ENCODE measurements at places on chromosomes 5 and 9.

GRCh38 chr5:113806250-113806649 is 292.8 kb downstream of the YTHDC2 start:
- no peak for DNase-seq

DNA sequence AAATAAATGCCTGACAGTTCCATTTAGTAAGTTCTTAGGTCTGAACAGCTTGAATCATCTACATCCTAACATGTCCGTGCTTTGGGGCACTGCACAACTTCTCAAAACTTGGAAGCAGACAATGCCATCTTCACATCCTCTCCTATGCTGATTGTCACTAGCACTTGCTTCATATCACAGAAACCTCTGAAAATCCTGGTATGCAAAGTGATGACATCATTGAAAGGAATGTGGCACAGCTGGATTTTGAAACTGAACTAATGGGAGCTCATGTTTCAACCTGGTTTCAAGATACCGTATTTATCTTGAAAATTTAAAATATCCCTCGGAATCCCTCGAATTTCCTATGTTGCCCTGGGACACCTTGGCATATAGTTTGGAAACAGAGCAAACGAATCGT is 490.2 kb upstream of the DAP start:
- DNase-seq = no peak

DNA sequence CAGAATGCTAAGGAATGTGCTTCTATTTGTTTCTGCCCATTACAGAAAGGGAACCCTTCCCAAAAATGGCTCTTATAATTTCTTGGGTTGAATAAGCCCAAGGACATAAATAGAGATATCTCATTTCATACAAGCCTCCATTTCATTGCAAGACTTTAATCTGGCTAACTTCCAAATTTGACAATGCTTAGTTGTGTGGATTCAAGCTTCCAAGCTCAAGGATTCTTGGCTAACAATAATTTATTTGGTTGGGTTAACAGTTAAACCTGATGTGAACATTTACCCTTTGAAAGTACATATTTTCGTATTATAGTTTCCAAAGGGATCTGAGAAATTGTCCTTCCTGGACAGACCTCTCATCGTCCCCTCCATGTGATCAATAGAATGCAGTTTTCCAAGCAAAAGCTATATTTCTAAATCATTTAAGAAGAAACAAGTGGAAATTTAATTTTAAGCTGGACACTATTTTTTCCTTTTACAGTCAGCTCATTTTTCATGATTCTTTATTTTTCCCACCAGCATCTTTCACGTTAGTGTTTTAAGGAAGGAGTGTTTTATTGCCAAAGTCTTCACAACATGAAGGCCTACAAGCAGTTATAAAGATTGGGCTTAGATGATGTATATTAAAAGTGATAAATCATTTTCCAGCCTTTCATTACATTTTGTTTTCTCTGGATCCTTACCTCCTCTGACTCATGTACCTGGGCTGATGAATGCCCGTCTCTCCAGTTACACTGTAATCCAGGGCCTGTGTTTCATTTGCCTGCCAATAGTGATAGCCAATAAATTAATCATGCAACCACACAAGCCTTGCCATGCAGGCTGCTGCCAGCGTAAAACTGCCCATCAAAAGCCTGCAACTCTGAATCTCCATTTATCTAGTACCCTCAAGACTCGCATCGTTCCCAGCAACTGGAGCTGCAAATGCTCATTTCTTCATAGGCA is 176.7 kb downstream of the NTRK2 start:
- DNase-seq = no peak

- no peak for DNase-seq
Observed at GRCh38 chr9:129810788-129811187, 7.8 kb downstream of the TOR1B start.

GRCh38 chr9:94210616-94211603 is 48.2 kb upstream of the ZNF169 start:
- no peak for DNase-seq

DNA sequence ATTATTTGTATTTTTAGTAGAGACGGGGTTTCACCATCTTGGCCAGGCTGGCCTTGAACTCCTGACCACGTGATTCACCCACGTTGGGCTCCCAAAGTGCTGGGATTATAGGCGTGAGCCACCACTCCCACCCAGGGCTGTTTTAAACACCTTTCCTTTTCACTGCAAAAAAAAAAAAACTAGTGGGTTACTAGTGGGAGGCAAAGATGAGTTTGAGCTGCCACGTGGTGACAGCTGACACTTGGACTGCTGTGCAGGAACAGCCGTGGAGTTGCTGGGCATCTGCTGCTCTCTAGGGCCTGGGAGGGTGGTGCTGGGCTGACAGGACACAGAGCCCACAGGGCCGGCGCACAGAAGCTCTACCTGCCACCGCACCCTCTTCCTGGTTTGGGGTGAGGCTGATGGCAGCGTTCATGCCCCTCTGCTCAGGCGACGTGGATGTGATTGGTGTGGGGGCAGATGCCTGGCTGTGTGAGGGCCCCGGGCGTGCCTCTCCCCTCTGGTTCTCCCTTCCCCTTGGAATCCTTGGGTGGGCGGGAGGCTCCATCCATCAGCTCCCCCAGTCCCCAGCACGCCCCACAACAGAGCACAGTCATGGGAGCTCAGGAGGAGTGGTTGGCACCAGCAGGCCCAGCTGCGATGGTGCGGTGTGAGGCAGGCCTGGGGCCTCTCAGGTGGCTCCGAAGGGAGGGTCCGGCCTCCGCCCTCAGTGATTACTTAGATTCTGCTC is 16.9 kb downstream of the RABL6 start:
- no peak for DNase-seq

- no peak for DNase-seq
Observed at GRCh38 chr9:100027543-100027942, 71.3 kb downstream of the ERP44 start.

- DNase-seq = no peak
Observed at GRCh38 chr9:131868766-131869165, 128.9 kb upstream of the RAPGEF1 start.

DNA sequence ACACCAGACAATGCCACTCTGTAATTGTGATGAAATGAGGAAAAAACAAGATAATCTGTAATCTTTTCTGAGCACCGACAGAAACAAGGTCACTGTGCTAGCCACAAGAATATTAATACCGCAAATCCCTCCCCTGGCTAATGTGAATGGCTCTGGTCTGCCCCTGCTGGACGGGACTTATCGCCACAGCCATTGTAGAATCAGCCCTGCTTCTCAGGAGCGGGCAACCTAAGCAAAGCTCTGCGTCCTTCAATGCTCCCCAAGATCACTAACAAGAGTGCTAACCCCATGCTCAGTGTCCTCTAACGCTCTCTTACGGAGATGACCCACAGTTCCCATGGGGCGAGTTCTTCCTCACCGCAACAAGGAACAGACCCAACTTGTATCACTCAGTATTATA is 42.7 kb downstream of the OR2V1 start:
- no peak for DNase-seq

GRCh38 chr9:126203313-126203712 is 123.3 kb upstream of the MVB12B start:
- no peak for DNase-seq

DNA sequence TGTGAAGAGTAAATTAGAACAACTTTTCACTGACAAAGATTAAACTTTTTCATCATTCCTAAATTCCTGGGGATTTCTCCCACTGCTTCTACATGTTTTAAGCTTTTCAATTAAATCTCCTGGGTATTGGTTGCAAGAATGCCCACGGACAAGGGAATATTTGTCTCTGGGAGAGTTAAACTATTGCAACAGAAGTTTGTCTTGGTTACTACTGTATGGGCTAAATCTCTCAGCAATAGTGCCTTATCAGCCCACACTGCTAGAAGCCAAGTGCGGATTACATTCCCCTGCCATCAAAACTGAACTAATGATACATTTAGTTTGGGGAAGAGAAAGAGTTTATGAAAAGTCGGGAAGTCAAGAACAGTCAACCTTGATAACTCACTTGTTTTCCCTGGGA is 528.2 kb upstream of the C9orf72 start:
- no peak for DNase-seq

DNA sequence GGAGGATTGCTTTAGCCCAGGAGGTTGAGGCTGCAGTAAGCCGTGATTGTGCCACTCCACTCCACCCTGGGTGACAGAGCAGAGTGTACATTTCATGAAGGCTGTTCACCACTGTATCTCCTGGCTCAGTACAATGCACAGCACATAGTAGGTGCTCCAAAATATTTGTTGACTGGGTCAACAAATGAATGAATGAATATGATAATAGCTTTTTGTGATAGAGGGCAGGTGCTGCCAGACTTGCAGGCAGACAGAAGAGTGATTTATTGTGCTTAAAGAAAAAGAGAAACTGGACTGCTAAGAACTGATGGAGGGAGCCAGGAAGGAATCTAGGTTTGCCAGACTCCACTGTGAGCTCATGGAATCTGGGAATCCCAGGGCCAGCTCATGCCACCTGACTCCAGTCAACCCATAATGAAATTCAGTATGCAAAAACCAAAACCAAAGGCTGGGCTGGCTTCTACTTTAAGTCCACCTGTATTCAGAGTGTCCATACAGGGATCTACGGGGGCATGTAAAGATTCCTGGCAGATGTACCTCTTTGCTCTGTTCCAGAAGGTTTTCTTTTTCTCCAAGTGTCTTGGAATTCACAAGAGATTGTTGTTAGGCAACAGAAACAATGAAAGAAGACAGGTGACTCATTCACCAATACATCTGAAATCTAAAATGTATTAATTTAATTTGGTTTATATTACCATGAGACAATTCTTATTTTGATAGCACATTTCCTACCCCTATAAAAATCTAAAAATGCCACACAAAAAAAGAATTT is 15.5 kb upstream of the CTNNA1 start:
- no peak for DNase-seq

DNA sequence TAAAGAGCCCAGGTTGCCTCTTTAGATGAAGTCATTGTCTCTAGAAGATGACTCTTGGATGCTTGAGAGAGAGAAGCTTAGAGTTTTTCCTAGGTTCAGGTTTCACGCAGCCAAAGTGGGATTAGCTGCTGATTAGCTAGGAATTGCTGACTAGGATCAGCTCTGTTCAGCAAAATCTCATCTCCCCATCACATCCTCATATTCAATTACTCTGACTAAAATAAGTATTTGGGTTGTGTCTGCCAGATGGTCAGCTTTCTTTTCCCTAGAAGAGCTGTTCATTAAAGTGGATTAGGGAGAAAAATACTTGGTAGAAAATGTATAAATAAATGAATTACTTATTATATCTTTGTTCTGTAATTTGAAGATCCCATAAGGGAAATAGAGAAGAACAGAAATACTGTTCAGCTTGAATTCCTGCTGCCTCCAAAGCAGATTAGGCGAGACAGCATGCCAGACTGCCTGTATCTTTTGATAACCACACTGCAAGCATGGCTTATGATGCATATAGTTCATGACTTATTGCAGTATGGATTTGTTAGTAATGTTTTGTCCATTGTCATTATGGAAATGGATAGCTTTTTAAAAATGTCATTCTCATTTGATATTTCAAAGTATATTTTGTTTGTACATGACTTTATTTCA is 184.8 kb upstream of the CD180 start:
- DNase-seq = no peak

DNA sequence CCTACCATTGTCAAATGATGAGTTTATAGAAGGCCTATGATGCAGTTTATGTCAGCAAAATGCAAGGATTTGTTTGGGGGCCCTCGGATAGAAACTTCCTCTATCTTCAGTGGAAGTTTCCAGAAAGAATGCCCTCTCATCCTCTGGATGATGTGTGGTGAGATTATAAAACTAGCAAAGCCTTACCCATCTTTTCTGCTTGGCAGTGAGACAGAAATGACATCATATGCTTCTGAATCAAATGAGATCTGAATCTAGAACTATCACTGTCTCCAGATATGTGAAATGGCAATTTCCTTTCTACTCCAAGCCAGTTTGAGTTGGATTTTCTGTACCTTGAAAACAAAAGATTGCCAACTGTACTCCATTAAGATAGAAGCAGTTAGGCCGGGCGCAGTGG is 60.4 kb upstream of the CKMT2 start:
- DNase-seq = no peak

- DNase-seq = no peak
Observed at GRCh38 chr5:60285910-60286309, 392.4 kb upstream of the PDE4D start.

DNA sequence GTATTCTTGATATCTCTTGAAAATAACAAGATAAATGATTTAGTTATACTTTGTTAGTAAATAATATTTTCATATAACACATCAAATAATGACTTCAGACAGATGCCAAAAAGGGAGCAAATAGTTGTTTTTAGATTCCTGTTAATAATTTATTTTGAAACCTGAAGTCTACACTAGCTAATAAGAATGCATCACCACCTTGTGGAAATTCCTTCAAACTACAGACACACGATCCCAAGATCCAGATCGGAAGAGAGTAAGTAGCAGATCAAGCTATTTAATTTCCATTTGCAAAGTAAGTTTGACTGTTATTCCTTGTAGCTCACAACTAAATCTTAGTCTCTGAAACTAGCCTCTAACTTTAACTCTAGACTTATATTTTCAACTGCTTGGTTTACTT is 35.5 kb upstream of the ISL1 start:
- DNase-seq = no peak

- DNase-seq = no peak
Observed at GRCh38 chr9:77712533-77713130, 64.5 kb upstream of the GNA14 start.

DNA sequence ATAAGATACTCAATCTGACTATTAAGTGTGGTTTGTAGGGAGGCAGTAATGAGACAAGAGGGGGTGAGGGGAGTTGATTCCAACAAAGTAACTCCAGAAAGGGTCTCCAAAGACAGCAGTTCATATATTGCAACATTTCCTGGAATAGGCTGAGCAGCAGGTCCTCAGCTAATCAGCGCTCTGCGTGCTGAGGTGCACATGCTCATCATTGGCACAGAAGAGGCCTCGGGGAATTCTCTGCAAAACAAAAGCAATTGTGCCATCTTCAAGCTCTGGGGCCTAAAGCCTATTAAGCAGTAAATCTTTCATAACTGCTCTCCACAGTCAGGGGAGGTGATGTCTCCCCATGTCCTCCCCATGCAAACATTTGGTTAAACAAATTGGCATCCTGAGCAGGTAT is 357.3 kb downstream of the SPOCK1 start:
- no peak for DNase-seq

- no peak for DNase-seq
Observed at GRCh38 chr9:107794259-107794658, 304.7 kb upstream of the KLF4 start.

- no peak for DNase-seq
Observed at GRCh38 chr5:112532654-112533360, 113.7 kb upstream of the EPB41L4A start.

- no peak for DNase-seq
Observed at GRCh38 chr5:169162407-169162806, 138.5 kb downstream of the SLIT3 start.

- DNase-seq = no peak
Observed at GRCh38 chr5:149810856-149811255, 80.7 kb downstream of the PPARGC1B start.

- no peak for DNase-seq
Observed at GRCh38 chr5:52810426-52810825, 22.7 kb downstream of the ITGA1 start.

DNA sequence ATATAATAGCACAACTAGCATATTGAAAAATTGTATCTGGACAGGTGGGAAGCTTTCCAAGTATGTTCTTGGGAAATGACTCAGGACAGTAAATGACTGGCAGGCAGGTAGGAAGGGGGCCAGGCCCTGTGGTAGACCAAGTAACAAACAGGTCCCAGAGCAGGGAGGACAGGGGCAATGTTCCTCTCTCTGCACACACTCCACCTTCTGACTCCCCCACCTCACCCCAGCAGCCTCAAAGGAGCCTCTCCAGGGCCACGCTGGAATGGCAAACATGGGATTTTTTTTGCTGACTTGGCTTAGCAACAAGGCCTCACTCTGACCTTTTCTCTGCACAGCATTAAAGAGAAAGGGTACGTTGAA is 31.1 kb upstream of the IQGAP2 start:
- DNase-seq = no peak

- DNase-seq = no peak
Observed at GRCh38 chr5:1901061-1901460, 18.3 kb upstream of the IRX4 start.
